Activated T-cell treated with anti-CD3 and anti-CD28 coated beads, Interleukin-2, amount 50 U/mL, for 24 hours (primary cell): ENCODE measurements at places on chromosomes 16 and 17.

GRCh38 chr17:56866496-56866895, 32.5 kb downstream of the DGKE start:
- no peak for DNase-seq

GRCh38 chr17:79835953-79836509, 3.2 kb downstream of the CBX4 start:
- DNase-seq: no peak

GRCh38 chr16:50688083-50688482, 5.3 kb upstream of the NOD2 start:
- no peak for DNase-seq

- DNase-seq: no peak
Measured at GRCh38 chr16:10343124-10343760, 42.6 kb upstream of the ATF7IP2 start.

DNA sequence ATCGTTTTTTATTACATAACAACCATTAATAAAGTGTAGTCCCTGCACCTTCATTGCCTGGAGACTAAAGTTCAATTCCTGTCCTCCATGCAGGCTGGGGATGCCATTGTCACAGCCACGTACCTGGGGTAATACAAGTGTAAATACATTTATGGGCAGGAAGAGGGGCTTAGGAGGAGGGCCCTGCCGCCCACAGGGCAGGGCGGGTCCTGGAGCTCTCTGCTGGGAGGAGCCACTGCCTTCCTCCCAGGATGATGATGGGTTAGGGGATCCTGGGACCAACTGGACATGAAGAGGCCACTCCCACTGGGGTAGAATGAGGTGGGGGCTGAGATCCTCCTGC, 44.1 kb upstream of the SLC38A10 start:
- no peak for DNase-seq

DNA sequence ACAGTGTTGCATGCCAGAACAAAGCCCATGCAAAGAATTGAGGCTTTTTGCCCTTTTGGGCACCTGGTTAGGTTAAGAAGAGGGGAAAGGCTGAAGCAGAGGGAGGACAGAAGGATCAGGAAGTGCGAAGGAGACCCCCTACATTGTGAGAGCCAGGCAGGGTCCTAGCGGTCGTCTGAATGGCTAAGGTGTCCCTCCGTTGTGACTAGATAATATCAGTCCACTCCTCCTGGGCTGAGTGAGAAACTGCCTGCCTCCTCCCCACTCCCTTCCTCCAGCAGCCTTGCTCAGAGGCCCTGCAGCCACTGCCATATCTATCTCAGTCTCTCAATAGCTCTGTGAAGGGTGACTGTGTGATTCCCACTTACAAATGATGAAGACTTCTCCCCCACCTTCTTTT, 75.1 kb downstream of the WSB1 start:
- no peak for DNase-seq
